ENCODE measurements at places on chromosomes 1 and 21.

GRCh38 chr1:40878906-40879305 is 16.7 kb upstream of the CITED4 start:
- no peak for DNase-seq

DNA sequence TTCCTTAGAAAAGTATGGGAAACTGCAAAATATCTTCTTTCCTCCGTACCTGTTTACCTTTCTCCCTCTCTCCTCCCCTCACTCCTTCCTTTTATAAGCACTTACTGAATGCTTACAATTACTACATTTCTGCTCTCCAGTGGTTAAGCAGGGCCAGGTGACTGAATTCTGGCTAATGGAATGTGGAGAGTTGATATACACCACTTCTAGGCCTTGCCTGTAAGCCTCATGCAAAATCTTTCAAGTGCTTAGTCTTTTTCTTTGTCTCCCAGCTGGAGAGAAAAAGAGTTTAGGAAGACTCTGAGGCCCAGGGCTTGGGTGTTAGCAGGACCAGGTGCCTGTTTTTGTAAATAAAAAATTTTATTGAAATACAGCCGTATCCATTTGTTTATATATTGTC is 77.7 kb upstream of the CACNA1E start:
- DNase-seq = no peak

DNA sequence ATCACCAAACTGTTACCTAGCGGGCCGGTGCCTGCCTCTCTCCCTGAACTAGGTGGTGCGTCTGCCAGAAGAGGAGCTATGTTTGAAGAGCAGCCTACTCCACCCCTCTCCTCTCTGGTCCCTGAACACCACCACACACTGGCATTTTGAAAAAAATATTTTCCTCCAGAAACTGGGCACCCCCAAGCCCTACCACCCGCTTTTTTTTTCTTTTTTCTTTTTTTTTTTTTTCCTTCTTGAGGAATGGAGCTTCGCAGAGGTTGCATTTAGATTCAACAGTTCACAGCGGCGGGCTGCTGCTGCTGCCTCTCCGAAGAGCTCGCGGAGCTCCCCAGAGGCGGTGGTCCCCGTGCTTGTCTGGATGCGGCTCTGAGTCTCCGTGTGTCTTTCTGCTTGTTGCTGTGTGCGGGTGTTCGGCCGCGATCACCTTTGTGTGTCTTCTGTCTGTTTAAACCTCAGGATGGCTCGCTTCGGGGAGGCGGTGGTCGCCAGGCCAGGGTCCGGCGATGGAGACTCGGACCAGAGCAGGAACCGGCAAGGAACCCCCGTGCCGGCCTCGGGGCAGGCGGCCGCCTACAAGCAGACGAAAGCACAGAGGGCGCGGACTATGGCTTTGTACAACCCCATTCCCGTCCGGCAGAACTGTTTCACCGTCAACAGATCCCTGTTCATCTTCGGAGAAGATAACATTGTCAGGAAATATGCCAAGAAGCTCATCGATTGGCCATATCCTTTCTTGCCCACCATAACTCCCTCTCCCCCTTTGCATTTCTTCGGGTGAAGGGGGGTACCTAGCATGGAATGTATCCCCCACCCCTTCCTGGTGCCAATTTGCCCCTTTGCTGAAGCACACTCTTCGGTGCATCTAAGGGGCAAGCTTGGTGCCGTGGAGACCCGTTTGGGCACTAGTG is at the start of gene CACNA1E:
Gene CACNA1E, plus strand, starts transcription at position 233 of the 911 bp plus-strand sequence. Its CDS starts 228 bp downstream, at position 461.
- no peak for DNase-seq

DNA sequence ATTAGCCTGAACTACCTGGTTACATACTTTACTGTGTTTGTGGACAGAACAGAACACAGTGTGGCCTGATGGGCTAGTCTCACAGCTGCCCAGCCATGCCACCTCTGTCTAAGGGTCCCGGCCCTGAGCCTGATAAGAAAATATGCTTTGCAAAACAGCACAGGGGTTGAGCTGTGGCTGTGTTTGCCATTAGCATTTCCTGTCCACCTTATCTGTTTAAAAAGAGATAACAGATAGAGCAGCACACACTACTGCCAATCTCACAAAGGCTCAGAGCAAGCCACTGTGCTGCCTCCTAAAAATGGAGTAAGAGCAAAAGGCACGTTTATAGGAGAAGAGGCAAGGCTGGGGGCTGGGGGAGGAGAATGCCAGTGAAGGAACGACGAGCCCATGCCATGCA is 95.0 kb downstream of the SUSD4 start:
- no peak for DNase-seq
